ENCODE measurements at places on chromosomes 13 and 19.
A peak's percentile ranks its signal among the peaks of the same experiment; 100 is the strongest.

GRCh38 chr19:16100524-16100923, 11.2 kb upstream of the RAB8A start:
- DNase-seq: no peak

DNA sequence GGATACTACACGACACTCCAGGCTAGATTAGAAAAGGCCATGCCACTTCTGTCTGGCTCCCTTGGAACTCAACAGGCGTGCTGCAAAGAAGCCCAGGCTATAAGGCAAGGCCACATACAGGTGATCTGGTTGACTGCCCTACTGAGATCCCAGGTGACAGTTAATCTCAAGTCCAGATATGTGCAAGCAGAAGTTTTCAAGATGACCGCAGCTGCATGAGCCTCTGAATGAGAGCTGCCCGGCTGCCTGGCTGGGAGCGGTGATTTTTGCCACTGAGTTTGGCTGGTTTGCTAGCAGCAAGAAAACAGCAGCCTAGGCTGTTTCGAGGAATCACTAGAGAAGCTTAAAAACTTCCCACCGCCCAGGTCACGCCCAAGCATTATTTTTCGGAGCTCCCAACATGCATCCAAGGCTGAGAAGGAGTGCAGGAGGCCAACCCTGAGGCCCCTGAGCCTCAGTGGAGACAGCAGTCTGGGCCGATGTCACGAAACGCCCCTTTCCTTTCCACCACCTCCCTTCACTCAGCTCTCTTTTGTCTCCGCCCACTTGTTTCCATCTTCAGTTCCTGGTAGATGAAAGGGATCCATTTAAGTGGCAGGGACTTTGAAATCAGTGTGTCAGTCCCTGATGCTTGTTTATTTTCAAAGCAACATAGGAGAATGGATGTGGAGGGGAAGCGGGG, 14.0 kb upstream of the URI1 start:
- no peak for DNase-seq

- DNase-seq: no peak
Measured at GRCh38 chr13:35814605-35815011, 316.6 kb downstream of the DCLK1 start.

DNA sequence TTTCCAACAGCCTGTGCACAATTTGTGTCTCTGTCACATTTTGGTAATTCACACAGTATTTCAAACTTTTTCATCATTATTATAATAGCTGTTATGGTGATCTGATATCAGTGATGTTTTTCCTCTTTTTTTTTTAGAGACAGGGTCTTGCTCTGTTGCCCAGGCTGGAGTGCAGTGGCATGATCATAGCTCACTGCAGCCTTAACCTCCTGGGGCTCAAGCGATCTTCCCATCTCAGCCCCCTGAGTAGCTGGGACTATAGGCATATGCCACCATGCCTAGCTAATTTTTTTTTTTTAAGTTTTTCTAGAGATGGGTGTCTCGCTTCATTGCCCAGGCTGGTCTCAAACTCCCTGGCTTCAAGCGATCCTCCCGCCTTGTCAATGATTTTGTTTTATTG, 5.8 kb downstream of the MARK4 start:
- DNase-seq: no peak

DNA sequence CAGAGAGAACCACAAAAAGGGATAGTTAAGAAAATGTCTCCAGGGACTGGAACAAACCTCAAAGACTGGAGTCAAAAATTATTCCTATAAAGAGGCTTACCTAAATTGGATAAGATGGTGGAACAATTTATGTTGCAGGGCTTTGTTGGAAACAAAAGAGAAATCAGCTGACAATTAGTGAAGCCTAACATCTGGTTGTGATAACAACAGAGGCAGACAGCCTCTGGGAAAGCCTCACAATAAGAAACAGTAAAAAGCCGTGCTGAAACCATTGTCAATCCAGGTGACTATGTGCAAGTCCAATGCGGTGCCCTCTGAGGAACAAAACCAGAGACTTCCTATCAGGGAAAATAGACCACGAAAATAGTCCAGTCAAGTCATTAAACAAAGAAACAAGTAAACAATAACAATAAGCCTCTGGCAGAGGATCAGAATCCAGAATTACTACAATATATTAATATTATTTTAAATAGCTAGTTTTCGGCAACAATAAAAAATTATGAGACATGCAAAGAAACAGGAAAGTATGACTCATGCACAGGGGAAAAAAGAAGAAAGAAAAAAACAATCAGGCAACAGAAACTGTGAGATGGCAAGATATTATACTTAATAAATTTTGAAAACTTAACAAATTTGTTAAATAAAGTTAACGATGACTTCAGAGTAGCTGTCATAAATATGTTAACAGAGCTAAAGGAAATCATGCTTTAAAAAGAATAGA, 99.7 kb upstream of the RXFP2 start:
- no peak for DNase-seq

- no peak for DNase-seq
Measured at GRCh38 chr19:12885749-12886650, 1.0 kb downstream of the KLF1 start.

GRCh38 chr13:43780666-43781065, 6.1 kb downstream of the ENOX1 start:
- DNase-seq: no peak

DNA sequence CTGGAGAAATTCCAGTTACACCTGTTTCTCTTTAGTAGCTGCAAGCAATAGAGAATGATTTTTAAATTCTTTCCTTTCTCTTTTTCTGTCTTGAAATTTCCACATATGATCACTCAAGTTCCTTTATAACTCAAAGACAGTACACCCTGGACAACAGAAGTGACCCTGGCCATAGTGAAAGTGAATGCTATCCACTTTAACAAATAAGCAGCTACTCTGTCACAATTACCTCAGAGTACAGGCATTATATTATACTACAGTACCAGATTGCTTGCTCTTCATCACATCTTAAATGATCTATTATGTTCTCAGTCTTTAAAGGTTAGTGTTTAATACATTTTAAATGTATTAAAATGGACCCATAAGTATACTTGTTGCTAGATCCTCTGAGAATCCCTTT, 136.2 kb downstream of the KLF12 start:
- DNase-seq: no peak

- DNase-seq: no peak
Measured at GRCh38 chr13:71864094-71864985, 2.7 kb downstream of the DACH1 start.

DNA sequence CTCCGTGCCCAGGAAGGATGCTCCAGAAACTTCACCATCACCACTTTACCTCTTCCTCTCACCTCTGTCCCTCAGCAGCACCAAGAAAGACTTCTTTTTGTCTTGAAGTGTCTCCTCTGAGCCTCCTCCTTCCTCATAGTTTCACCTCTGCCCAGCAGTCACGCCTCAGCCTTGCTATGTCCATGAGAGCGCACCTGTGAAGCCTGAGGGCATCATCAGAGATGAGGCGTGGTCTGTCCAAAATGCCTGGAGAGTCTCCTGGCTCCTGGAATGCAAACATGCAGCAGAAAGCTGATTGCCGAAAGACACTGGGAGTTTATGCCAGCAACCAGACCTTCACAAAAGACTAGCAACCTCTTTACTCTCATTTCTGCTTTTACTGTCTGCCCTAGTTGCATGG, 336.6 kb downstream of the TEX29 start:
- no peak for DNase-seq

DNA sequence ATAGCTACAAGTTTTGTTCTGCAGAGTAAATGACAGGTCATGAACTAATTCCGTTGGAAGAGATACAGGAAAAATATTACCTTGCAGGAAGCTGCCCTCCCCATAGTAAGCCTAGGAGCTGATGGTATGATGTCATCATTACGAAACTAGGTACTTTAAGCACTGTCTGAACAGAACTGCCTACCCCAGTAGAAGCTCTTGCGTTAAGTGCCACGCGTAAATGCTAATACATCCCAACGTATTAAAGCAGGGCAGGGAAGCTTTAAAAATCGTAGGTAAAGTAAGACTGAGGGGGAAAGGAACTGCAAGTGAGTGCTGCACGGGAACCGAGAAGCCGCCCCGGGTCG, 572 bp downstream of the UGGT2 start:
- no peak for DNase-seq

DNA sequence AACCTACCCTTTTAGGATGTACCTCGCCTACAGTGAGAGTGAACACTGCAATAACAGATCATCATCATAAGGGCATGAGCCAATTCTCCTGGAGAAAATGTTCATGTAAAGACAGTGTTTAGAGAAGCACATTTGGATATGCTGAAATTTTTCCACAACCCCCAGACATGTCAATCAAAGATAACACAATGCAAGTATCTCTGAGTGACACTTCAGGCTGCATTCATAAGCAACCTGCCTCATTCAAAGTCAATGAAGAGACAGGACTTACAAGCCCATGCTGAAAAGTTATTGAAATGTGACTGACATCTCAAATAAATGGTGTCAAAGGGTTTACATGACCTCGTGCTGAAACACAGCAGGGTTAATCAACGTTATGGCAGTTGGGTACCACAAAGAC, 102.0 kb downstream of the PCDH9 start:
- no peak for DNase-seq

GRCh38 chr19:46298479-46299003, 1.7 kb downstream of the HIF3A start:
- DNase-seq: no peak

DNA sequence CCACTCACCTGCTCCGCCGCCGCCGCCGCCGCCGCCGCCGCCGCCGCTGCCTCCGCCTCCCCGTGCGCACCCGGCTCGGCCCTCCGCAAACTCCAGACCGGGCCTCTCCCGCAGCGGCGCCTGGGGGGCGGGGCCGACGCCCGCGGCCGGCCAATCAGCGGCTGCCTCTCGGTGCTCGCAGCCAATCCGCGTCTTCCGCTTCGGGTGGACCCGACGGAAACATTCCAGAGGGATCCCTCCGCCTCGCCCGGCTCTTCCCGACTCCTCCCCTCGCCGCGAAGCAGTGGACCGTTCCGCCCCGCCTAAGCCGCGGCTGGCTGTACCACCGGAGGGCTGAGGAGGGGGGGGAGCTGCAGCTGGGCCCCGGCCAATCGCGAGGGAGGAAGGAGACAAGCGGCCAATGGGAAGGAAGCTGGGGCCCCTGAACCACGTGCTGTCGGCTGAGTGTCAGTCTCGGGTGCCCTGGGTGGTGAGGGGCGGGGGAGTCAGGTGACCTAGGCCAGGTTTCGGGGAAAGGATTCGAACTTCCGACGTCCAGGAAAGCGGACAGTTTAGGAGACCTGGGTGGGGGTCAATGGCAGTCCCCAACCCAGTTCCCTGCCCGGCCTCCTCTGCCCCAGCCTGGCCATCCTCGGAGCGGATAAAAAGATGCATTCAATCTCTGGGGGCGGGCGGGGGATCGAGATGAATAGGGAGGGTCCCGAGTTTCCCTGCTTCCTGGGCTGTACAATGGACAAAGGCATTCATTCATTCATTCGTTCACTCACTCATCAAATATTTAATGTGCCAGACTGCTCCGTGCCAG, at the start of gene GIPC1:
Gene GIPC1 (minus strand): TSS at position 99 of the 805 bp plus-strand sequence. CDS start 13,151 bp downstream, outside the sequence.
- DNase-seq: peak; percentile 70

GRCh38 chr19:944171-944567, 18.3 kb downstream of the ARID3A start:
- no peak for DNase-seq

DNA sequence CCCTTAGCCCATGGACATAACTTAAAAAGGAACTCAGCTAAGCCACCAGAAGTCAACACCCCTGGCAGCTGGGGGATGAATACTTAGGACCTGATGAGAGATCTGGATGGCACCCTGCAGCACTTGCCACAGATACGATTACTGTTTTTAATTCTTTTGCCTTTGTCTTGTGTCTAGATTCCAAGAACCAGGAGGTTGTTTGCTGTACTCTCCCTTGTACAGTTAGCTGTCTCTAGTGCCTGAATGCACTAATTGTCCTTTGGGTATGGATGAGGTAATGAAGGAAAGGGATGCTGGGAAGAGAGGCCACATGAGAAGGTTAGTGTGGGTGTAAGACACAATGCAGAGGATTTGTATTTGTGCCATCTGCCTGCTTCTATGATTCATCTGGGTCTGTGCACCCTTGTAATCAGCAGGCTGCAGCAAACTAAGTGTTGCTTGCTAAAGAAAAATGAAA, 385.8 kb downstream of the KCNRG start:
- DNase-seq: no peak

GRCh38 chr13:48156466-48156865, 61.6 kb upstream of the MED4 start:
- peak; percentile 55 for DNase-seq

DNA sequence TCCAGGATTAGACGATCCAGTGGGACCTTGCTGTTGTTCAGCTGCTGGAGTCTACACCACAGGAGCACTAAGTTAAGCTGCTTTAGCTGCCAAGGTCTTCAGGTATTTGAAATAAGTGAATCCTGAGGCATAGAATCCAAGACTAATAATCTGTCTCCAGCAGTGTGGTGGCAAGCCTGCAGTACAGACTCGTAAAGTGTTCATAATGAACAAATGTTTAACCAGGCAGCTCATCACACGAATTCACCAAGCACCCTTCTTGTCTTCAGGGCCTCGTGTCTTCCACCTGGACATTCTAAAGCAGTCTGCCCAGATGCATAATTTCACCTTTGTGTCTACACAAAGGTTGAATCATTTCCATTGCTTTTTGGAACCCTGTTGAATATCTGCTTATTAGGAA, 5.3 kb downstream of the ATP11A start:
- no peak for DNase-seq

- DNase-seq: no peak
Measured at GRCh38 chr19:16018801-16019551, 57.3 kb upstream of the TPM4 start.

DNA sequence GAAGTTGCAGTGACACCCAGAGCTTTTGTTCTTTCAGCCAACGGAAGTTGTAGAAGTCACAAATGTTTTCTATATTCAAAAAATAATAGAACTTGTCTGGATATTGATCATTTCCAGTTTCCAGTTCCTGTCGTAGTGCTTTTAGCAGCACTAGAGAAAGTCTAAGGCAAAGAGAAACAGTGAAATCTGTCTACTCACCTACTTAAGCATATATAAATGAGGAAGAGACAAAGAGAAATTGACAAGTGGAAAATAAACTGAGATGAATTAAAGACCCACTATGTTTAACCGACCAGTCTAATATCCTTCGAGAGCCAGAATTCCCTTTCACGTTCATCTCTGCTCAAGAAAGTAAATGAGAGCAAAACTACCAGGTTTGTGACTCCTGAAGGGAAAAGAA, 36.7 kb downstream of the DACH1 start:
- DNase-seq: no peak

- no peak for DNase-seq
Measured at GRCh38 chr13:94248454-94249228, 230.8 kb downstream of the DCT start.

GRCh38 chr13:95023405-95023804, 277.8 kb downstream of the ABCC4 start:
- DNase-seq: no peak
